Neural crest cell (in vitro differentiated cells): ENCODE measurements at places on chromosomes 12 and 14. TPM values are rescaled to one million over a fixed set of nuclear protein-coding genes. Genes with fewer than 3 reads are reported as not detected.

SPTB gene
- 0.16 and 0.18 TPM in 2 replicates for total RNA-seq

KRT75 gene
- total RNA-seq = not detected in 2 replicates

EPS8 gene
- 24.4 and 26.7 TPM in 2 replicates for total RNA-seq

DNA sequence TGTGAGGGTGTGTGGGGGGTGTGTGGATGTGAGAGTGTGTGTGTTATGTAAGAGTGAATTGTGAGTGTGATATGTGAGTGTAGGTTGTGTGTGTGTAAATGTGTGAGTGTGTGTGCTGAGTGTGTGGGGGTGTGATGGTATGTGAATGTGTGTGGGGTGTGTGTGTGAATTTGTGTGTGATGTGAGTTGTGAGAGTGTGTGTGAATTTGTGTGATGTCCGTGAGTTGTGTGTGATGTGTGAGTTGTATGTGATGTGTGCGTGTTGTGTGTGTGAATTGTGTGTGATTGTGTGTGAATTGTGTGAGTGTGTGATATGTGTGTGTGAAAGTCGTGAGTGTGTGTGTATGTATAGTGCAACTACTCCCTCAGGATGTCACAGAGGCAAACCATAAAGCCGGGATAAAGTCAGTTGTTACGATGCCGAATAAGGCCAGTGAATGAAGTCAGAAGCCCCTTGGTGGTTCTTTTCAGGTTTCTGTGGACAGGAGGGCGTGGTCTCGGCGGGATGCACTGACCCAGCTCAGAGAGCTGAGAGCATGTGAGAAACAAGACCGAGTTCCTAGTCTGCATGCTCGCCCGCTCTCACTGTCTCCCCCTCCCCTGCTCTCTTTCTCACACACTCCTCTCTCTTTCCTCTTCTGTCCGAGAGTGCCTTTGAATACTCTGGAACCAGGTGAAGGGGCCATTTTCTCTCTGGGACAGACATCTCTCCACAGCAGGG is 71.8 kb upstream of the MAX start:
- H3K4me1 ChIP-seq = peaks cover 34% of the 10 kb centered on the region
- H3K27me3 ChIP-seq = peaks cover 4% of the 10 kb centered on the region
- H3K27ac ChIP-seq = peak overlapping the region; percentile 13
- H3K36me3 ChIP-seq = no peaks in the 10 kb centered on the region

- no peak overlapping the region for H3K27ac ChIP-seq
- H3K4me3 ChIP-seq = no peak overlapping the region
- H3K4me1 ChIP-seq = no peaks in the 10 kb centered on the region
- H3K27me3 ChIP-seq = peaks cover 2% of the 10 kb centered on the region
- DNase-seq = no peak
These were observed 773.7 kb downstream of the BCL11B start for GRCh38 chr14:98498019-98498885.

DNA sequence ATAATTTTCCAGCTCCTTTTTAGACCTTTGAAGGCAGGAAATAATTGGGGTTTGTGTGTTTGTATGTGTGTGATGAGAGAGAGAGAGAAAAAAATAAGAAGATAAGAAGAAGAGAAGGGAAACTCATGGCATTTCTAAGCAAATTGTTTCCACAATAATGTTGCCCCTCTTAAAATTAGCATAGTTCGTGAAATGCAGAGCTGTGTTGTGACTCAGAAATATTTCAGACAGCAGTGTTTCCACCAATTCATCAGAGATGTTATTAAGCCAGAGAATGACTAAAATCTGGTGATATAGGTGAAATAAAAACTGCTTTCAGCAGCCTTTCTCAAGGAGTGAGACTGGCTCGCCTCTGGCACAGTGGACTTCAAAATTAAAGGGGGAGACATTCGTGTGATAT is 65.9 kb upstream of the ARHGAP5 start:
- H3K36me3 ChIP-seq = no peaks in the 10 kb centered on the region
- H3K4me3 ChIP-seq = peak overlapping the region; percentile 7
- H3K27ac ChIP-seq = peak overlapping the region; percentile 85
- DNase-seq = no peak

DNA sequence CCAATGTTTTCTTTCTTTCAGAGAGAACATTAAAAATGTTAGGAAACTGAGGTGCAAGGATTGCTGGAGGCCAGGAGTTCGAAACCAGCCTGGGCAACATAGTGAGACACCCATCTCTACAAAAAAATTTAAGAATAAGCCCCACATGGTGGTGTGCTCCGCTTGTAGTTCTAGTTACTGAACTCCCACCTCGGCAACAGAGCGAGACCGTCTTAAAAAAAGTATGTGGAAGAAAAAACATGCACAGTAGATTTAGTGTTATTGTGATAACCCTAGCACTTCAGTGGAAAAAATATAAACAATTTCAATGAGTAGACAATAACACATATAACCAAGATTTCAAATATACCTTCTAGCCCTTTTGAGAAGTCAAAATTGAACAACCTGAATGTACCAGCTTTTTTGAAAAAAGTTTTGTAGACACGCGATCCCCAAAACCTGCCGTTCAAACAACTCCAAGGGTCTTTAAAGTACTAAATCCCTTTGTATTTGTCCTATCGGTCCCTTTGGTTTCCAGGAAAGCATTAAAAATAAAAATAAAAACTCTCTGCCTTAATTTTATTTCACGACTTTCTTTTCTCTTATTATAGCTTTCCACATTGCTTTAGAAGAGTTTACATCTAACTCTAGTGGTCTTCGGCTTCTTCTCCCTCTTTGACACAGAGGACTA is 1.0 kb upstream of the ANO6 start:
- peaks cover 44% of the 10 kb centered on the region for H3K4me1 ChIP-seq
- peak overlapping the region; percentile 94 for H3K4me3 ChIP-seq
- H3K36me3 ChIP-seq = no peaks in the 10 kb centered on the region
- no peak for DNase-seq
- H3K27me3 ChIP-seq = no peaks in the 10 kb centered on the region
- H3K27ac ChIP-seq = peak overlapping the region; percentile 98

- no peaks in the 10 kb centered on the region for H3K27me3 ChIP-seq
- no peak overlapping the region for H3K4me3 ChIP-seq
- DNase-seq = no peak
- H3K4me1 ChIP-seq = no peaks in the 10 kb centered on the region
These were observed 28.0 kb upstream of the GXYLT1 start for GRCh38 chr12:42172441-42173210.

DNA sequence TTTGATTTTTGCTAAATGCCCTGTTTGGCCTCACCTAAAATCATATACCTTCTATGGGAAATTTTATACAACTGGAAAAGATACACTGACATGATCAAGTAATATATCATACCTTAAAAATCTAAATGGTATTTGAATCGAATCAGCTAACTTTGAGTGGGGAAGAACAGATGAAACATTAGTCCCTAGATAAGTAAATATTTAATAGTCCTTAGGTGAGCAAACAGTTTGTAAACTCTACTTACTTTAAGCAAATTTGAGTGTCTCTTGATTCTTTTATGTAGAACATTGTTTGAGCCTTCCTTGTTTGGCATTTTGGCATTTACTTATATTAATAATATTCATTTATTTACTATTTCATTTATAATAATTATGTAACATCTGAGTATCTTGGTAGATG is 195.7 kb upstream of the GARIN2 start:
- no peak overlapping the region for H3K4me3 ChIP-seq
- H3K36me3 ChIP-seq = peaks cover 4% of the 10 kb centered on the region
- no peaks in the 10 kb centered on the region for H3K4me1 ChIP-seq
- no peaks in the 10 kb centered on the region for H3K27me3 ChIP-seq
- no peak overlapping the region for H3K27ac ChIP-seq
- no peak for DNase-seq

GRCh38 chr14:74882103-74882920 is 596 bp downstream of the DLST start:
- H3K27ac ChIP-seq = peak overlapping the region; percentile 99
- peak overlapping the region; percentile 98 for H3K4me3 ChIP-seq
- DNase-seq = no peak
- H3K36me3 ChIP-seq = no peaks in the 10 kb centered on the region
- peaks cover 50% of the 10 kb centered on the region for H3K4me1 ChIP-seq

GRCh38 chr12:42552822-42553221 is 36.7 kb downstream of the PRICKLE1 start:
- peak overlapping the region; percentile 16 for H3K4me3 ChIP-seq
- no peaks in the 10 kb centered on the region for H3K27me3 ChIP-seq
- no peaks in the 10 kb centered on the region for H3K36me3 ChIP-seq
- H3K27ac ChIP-seq = no peak overlapping the region

- peaks cover 13% of the 10 kb centered on the region for H3K4me1 ChIP-seq
- no peaks in the 10 kb centered on the region for H3K27me3 ChIP-seq
- no peak overlapping the region for H3K4me3 ChIP-seq
- no peaks in the 10 kb centered on the region for H3K36me3 ChIP-seq
These were observed 68.5 kb downstream of the TSPAN9 start for GRCh38 chr12:3145546-3146310.

- no peak overlapping the region for H3K27ac ChIP-seq
- no peaks in the 10 kb centered on the region for H3K36me3 ChIP-seq
- no peak for DNase-seq
- no peaks in the 10 kb centered on the region for H3K27me3 ChIP-seq
- H3K4me3 ChIP-seq = no peak overlapping the region
- H3K4me1 ChIP-seq = peaks cover 17% of the 10 kb centered on the region
These were observed 78.8 kb downstream of the ETV6 start for GRCh38 chr12:11728154-11728755.
